ENCODE measurements at places on chromosomes 11 and 22.

DNA sequence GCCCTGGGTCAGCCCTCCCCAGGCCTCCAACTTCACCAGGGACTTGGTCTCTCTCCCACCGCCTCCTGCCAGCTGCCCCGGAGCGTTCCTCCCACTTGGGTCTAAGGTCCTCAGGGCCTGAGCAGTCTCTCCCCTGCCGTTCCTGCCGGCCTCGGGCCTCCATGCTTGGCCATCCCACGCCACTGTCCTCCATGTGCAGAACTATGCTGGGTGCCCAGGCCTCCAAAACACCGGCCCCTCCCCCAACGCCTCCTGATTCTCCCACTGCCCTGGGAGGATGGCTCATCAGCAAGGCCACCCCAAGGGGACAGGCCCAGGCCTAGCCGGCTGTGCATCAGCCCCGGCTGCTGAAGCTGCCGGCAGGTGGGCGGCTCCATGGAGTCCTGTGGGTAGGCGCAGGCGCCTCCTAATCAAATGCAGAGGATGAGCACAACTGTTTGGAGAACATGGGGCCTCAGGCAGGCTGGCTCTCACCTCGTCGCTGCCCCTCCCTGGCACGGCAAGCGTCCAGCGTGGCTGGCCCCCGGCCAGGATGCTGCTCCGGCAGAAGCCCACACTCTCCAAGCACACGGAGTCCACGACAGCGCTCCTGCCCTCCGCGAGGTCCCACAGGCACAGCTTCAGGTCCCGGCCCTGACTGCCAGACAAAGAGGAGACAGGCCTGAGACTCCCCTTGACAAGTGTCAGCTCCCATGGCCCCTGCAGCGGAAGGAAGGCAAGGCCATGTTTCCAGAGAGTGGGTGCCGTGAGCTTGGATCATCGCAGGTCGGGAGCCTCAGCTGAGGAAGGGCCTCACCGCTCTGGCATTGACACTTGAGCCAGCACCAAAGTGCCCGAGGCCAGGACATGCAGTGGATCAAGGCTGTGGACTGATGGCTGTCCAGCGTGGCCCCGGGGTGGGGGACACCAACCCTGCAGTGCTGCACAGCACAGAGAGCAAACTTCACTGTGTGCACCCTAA, 42.6 kb downstream of the GNB1L start:
- no peak for DNase-seq

DNA sequence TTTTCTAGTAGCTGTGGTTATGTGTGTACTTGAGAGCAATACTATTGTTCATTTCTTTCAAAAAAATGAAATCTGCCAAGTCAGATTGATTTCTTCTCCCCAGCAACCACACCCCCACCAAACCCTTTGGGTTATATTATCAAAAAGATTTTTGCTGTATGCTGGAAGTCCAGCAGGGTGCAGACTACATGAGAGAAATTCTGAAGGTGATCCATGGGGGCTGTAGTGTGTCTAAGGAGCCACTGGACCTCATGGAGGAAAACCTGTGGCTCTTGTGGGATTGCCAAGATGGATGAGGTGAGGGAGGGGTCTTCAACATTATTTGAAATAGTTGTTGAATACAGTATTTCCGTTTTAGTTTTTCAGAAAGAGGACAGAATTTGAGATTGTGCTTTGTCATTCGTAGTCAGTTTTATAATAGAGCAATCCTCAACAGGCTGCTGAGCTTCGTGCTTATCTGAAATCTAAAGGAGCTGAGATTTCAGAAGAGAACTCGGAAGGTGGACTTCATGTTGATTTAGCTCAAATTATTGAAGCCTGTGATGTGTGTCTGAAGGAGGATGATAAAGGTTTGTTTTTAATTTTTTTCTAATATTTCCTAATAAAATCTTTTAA, 3.1 kb downstream of the EIF3M start:
- peak; percentile 31 for DNase-seq

DNA sequence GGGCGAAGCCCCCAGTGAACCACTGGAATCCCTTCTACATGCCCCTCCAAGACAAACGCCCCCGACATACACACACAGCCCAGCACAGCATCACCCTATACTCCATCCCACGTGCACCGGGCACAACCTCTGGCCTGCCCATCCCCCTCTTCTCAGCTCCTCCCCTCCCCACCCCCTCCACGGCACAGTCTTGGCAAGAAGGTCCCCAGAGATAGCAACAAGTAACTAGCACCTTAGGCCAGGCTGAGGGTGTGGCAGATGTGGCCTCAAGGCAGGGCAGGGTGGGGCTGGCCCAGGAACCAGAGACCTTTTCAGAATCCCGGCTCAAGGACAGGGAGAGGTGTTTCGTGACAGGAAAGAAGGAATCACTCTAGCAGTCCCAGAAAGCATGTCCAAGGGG, 54.3 kb downstream of the CYTH4 start:
- no peak for DNase-seq

GRCh38 chr11:122627745-122628144, 27.8 kb upstream of the UBASH3B start:
- DNase-seq = no peak

- no peak for DNase-seq
These were observed 194.6 kb upstream of the CCDC90B start for GRCh38 chr11:83480811-83481210.

DNA sequence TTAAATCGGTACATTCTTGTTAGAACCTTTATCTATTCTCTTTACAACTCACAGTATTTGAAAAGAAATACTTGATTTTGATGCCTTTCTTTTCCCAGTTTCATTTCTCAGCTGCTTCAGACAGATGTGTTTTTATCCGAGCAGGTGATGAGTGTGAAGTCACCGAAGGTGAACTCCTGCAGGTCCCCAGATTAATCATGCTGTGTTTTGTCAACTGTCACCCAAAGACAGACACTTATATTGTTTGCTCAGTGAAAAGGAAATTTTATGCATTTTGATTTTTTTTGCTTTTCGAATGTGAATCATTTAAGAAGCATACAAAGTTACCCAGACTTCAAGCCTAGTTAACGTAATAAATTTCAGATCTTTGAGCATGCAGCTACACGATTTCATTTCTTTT, 7.8 kb upstream of the TMPRSS13 start:
- DNase-seq = peak; percentile 27

GRCh38 chr11:81207421-81208054, 1526.1 kb downstream of the FAM181B start:
- DNase-seq = no peak

GRCh38 chr11:65657426-65657825, 5.3 kb downstream of the RELA start:
- DNase-seq = no peak

- no peak for DNase-seq
These were observed 1.1 kb downstream of the UCP3 start for GRCh38 chr11:74007691-74008372.

DNA sequence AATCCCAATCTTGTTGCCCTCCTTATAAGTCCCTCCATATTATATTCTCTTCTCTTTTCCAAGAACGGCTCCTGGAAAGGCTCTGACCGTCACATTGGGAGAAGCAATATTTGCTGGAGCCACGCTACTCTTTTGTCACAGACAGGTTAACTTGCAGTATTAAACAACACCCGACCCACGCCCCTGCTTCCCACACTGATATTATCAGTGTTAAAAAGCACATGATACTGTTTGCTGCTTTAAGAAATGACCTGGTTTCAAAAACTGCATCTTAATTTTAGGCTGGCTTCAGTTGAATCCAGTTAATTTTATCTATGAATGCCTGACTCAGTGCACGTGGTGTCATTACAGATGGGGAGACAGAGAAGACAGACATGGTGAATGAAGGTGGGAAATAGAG, 3.1 kb downstream of the FLI1 start:
- DNase-seq = no peak

DNA sequence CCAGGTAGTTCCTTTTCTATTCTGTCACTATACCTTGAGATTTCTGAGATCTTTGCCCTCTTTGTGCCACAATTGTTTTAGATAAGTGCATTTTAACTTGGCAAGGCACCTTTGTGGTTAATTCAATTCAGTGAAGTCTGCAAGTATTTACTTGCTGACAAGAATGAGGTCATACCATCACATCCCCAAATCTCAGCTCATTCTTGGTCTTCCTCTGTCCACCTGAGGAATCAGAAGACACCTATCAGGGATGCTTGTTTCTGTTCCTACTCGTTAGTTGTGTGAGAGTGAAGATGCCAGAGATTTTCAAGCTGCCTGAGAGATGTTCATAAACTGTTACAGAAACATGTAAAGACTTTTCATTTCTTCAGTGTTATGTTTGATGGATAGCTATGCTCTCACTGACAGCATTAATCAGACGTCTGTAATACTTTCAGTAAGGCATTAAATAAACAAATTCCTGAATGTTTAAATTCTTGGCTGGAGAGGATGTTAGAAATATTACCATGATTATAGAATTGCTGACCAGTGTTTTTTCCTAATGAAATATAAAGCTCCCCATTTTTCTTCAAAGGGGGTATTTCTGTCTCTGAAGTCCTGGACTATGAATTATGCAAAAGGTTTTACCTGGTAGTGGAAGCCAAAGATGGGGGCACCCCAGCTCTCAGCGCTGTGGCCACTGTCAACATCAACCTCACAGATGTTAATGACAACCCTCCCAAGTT, 135.0 kb upstream of the MTNR1B start:
- DNase-seq = no peak

- DNase-seq = no peak
These were observed 33.0 kb upstream of the DBX1 start for GRCh38 chr11:20193307-20193706.

- DNase-seq = no peak
These were observed 13.9 kb downstream of the SLC35E4 start for GRCh38 chr22:30649430-30650007.

GRCh38 chr11:63609971-63610580, 4.2 kb downstream of the PLAAT3 start:
- DNase-seq = no peak

DNA sequence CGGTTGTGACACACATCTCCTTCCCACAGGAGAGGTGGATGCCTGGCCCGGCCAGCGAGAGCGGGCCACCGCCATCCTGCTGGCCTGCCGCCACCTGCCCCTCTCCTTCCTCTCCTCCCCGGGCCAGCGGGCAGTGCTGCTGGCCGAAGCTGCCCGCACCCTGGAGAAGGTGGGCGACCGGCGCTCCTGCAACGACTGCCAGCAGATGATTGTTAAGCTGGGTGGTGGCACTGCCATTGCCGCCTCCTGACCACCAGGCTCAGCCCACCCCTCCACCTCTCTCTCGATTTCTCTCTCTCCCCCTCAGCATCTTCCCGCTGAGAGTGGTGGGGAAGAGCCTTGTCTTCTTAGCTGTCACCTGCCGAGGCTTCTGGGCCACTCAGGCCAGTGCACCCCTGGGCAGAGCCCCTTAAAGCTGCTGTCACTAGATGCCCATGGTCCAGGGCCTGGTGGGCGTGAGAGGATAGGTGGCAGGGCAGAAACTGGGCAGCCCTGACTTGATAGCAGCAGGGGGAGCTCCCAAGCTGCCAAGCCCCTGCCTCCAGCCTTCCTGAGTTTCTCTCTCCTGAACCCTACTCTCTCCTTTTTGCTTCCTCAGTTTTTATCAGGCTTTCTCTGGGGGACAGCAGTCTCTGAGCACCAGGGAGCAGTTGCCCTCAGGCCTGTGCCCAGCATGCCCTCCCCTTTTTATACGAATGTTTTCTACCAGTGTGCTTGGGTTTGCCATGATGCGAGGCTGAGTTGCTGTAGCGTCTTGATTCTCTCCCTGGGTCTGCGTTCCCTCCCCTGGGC, 9.3 kb downstream of the SHISA8 start:
- DNase-seq = no peak

DNA sequence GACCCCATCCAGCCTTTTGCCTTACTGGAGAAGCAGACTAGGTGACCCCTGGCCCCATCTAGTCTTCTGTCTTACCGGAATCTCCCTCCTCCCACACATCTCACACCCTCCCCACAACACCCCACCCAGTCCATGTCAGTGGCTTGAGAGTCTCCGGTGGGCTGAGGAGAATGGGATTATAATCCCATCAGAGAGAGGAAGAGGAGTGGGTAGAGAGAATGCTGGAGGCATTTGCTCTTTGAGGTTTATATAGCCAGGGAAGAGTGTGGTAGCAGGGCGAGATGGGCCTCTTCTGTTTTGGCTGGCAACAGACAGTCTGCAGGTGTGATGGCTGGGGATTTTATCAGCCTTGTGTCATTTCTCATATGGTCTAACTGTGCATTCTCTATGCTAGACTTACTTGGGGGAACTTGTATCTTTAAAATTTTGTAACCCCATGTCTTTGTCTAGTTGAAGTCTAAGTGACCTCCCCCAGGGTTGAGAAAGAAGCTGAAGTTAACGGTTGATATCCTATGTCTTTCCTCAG, 50.3 kb downstream of the GRAMD1B start:
- no peak for DNase-seq

DNA sequence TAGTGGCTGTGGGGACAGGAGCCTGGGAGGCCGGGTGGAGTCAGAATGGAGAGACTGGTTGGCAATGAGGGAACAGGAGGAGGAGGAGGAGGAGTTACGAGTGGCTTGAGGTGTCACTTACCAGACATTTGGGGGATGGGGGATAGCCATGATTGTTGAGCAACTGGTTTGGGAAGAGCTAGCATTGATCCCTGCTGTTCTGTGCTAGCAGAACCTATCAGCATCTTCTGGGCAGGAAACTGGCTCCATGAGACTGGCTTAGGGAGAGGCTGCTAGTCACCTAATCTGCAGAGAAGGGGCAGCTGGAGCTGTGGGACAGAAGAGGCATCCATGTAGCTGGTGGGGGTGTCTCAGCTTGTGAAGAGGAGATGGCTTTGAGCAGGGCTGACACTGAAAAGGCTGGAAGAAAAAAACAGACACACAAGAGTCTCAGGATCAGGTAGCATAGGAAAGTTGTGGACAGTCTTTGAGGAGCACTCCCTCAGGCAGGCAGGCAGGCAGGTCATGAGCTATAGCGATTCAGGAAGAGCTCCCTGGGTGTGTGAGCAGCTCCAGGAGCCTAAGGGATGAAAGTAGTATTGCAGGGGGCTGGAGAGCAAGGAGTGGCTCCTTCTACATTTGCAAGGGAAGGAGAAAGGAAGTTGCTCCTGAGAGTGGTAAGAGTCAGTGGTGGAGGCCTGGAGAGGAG, 22.3 kb downstream of the PIK3IP1 start:
- DNase-seq = no peak

DNA sequence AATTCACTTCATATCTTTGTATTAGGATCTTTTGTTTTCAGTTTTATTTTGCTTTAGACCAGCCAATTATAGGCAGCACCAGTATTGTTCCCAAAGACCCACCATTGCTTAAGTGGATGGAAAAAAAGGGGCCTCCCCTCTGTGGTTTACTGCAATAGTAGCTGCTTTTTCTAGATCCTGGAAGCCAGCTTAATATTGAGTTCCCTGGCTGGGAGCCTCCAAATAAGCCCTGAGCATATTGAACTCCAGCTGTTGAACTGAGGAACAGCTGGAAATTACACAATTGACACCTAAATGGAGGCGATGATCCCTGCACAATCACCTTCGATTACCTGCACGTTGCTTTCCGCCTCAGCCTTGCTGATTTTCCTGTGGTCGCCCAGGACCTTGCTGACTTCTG, 576.0 kb downstream of the SOX6 start:
- DNase-seq = no peak

DNA sequence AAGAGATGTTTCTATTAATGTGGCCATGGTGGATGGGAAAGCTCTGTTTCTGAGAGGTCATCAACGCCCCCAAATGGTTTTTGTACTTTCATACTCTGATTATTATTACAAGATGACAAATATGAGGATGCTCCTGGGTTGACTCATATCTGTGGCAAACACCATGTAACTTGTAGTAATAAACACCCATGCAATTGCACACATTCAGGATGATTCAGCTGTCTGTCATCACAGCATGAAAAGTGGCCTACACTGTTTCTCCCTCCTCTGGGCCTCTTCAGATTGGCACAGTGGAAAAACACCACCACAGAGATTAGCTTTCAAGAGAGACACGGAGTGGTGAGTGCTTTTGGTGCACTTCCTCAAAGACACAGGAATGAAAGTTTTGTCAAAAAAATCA, 85.4 kb downstream of the MTNR1B start:
- DNase-seq = no peak

GRCh38 chr11:106493751-106494150, 416.3 kb downstream of the AASDHPPT start:
- DNase-seq = no peak

Data from OCI-LY7 (cell line).